ENCODE measurements at places on chromosomes 7 and 10.

- DNase-seq: no peak
These were observed 430.4 kb downstream of the TFEC start for GRCh38 chr7:115600207-115600606.

DNA sequence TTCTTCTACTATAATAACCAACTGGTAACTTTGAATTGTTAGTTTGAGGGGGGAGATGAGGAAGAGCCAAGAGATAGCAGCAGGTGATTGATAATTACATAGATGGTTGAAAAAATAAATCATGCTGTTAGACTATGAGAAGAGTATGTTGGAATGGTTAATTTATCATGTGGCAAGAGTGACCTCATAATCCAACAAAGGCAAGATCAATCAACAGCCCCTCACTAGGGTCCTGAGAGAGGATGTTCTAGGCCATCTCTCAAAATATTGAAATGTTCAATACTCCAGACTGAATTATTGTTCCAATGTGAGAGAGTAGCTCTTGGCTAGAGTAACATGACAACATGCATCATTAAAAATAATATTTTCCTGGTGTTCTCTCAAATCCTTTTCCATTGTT, 67.9 kb downstream of the ADD3 start:
- DNase-seq: no peak

DNA sequence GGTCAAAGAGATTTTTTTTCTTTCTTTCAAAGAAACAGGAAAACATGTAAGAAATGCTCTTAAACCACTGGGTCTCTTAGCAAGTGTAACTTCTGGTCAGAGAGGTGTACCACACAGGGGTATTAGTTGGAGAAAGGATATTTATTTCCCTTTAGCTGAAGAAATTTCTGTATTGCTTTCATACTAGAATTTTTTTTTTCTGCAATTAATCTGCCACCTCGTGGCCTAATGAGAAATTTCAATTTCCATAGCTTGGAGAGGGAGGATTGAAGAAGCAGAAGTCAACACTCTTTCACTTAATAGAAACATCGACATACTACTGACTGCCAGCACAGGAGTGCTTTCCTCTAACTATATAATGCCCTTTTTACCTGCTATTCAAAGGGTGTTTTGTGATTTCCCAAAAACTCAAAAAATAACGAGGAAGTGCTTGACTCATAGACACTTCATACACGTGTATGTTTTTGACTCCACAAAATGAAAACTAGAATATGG, 177.6 kb upstream of the NAMPT start:
- no peak for DNase-seq

GRCh38 chr7:72429316-72429715, 17.2 kb upstream of the CALN1 start:
- DNase-seq: no peak

- DNase-seq: no peak
These were observed 1048.8 kb downstream of the GATA3 start for GRCh38 chr10:9103301-9103700.

GRCh38 chr7:102473271-102473991, 5.3 kb downstream of the POLR2J start:
- no peak for DNase-seq

DNA sequence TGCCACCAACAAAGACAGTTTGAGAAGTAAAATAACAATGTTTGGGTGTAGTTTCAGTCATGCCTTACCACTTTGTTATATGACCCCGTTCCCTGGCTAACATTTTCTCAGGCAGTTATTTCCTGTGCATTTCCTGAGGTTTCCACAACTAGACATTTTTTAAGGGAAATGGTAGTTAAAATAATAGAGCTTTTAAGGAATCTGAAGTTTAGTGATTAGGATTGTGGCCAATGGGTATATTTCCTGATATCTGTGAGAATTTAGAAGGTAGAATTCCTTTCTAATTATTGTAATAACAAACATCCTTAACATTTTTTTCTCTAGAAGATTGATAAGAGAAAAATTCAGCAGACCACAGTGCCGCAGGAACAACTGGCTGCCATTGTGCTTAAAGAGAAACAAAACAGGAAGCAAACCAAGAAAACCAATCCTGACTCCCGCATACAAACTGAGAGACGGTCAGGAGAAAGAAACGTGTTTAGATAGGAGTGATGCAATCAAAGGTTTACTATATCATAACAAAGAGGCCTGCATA, 193.6 kb downstream of the MBL2 start:
- no peak for DNase-seq

Measured in AG08396 (cell line).